ENCODE measurements at places on chromosomes 4 and X. TPM values are rescaled to one million over a fixed set of nuclear protein-coding genes. Genes with fewer than 3 reads are reported as not detected.

Gene HPGDS
- total RNA-seq = 2.1 TPM

- H3K27ac ChIP-seq = no peak overlapping the region
- no peak overlapping the region for H3K4me3 ChIP-seq
- H3K4me1 ChIP-seq = no peaks in the 10 kb centered on the region
- H3K27me3 ChIP-seq = no peaks in the 10 kb centered on the region
- H3K36me3 ChIP-seq = no peaks in the 10 kb centered on the region
Observed at GRCh38 chrX:110671068-110671803, 124.4 kb downstream of the CHRDL1 start.

DNA sequence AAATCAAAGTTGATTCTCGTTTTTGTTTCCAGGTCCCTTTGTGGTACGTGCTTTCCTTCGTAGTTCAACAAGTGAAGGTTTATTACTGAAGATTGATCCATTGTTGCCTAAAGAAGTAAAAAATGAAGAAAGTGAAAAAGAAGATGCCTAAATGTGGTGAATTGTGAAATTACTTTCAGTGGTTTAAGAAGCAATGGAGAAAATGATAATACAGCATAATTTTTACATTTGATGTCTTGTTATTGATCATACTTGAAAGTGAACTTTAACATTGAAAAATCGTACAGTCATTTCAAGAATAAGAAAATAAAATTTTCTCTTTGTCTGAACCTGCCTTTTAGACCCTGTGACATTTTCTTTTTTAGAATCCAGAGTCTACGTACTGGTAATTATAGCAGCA, 89.8 kb downstream of the MRPL1 start:
- no peak for DNase-seq
- no peaks in the 10 kb centered on the region for H3K36me3 ChIP-seq
- H3K4me1 ChIP-seq = no peaks in the 10 kb centered on the region
- no peak overlapping the region for H3K27ac ChIP-seq

DNA sequence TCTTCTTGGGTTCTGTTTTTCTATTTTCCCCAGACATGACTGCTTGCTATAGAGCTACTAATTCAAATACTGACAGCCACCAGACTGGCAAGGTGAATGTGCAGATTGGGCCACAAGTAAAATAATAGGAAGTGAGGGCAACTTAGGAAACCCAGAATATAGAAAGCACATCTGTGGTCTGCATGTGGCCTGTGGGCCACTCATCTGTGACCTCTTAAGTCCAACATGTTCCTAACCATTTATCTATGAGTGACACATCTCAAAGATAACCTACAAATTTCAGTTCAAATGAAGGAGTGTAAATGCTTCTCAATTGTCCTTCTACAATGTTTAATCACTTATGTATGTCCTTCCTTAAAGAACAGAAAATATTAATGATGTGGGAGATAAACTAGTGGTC, 128.9 kb downstream of the REELD1 start:
- no peak for DNase-seq
- H3K27ac ChIP-seq = no peak overlapping the region
- no peaks in the 10 kb centered on the region for H3K27me3 ChIP-seq
- no peaks in the 10 kb centered on the region for H3K36me3 ChIP-seq
- no peak overlapping the region for H3K4me3 ChIP-seq
- H3K4me1 ChIP-seq = no peaks in the 10 kb centered on the region

All from prostate gland (tissue), 2 donors.